Natural killer cell (primary cell): ENCODE measurements at places on chromosomes 3 and 15. TPM values are rescaled to one million over a fixed set of nuclear protein-coding genes. Genes with fewer than 3 reads are reported as not detected.

The TIMMDC1 gene
- 34.1 TPM for total RNA-seq

DNA sequence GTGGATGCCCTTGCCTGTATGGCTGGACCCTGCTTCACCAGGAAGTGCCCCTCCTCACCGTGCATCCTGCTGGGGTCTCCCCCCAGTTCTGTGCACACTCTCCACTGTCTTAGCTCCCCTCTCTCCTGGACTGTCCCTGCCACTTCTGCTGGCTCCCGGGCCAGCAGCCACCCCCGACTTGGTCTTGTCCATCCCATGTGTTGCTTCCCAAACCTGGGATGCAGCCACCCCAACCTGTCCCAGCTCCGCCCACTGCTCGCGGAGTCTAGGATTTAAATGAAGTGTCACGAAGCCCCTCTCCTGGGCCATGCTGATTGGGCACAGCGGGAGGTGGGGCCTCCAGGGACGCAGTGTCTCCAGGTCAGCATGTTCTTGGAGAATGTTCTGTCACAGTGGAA, 48.5 kb downstream of the PLXNA1 start:
- H3K27me3 ChIP-seq = no peaks in the 10 kb centered on the region
- no peaks in the 10 kb centered on the region for H3K4me1 ChIP-seq
- no peak overlapping the region for H3K4me3 ChIP-seq
- H3K27ac ChIP-seq = no peak overlapping the region
- H3K36me3 ChIP-seq = no peaks in the 10 kb centered on the region

DNA sequence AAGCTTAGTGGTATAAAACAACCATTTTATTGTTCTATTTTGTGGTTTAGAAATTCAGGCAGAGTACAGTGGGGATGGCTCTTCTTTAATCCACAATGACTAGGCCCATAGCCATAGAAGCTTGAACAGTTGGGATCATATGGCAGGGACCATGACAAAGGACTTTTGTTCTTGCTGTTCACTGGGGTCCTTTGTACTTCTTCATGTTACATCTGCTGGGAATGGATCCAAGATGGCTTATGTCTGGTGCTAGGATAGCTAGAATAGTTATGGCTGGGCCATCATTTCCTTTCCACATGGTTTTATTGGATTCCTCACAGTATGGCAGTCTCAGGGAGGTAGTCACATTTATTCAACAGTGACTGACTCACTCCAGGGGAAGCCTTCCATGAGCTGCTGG, 427.9 kb upstream of the AGTR1 start:
- no peaks in the 10 kb centered on the region for H3K4me1 ChIP-seq
- H3K4me3 ChIP-seq = no peak overlapping the region
- H3K36me3 ChIP-seq = no peaks in the 10 kb centered on the region
- H3K27me3 ChIP-seq = no peaks in the 10 kb centered on the region

The LRRC34 gene
- 1.0 TPM for total RNA-seq

The SNTN gene
- not detected for total RNA-seq

DNA sequence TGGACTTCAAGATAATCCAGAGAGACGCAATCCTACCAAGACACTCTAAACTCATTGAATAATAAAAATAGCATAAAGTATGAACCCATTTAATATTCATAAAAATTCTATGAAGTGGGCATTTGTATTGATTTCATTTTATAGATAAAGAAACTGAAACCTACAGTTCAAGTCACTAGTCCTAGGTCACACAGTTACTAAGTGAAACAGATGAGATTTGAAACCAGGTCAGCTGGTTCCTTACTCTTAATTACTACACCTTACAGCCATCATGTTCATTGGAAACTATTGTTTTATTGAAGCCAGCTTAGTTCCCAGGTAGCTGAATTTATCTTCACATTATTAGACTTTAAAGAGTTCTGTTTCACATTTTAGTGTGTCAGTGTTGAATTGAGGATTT, 158.7 kb downstream of the EPHA3 start:
- no peak for DNase-seq
- H3K27me3 ChIP-seq = no peaks in the 10 kb centered on the region
- no peaks in the 10 kb centered on the region for H3K36me3 ChIP-seq
- H3K4me3 ChIP-seq = no peak overlapping the region

The MCF2L2 gene
- total RNA-seq = 2.7 TPM

GRCh38 chr15:92583096-92584034, 72.2 kb downstream of the FAM174B start:
- no peak for DNase-seq
- no peaks in the 10 kb centered on the region for H3K27me3 ChIP-seq
- no peaks in the 10 kb centered on the region for H3K4me1 ChIP-seq
- H3K27ac ChIP-seq = no peak overlapping the region
- H3K36me3 ChIP-seq = no peaks in the 10 kb centered on the region
- no peak overlapping the region for H3K4me3 ChIP-seq

DNA sequence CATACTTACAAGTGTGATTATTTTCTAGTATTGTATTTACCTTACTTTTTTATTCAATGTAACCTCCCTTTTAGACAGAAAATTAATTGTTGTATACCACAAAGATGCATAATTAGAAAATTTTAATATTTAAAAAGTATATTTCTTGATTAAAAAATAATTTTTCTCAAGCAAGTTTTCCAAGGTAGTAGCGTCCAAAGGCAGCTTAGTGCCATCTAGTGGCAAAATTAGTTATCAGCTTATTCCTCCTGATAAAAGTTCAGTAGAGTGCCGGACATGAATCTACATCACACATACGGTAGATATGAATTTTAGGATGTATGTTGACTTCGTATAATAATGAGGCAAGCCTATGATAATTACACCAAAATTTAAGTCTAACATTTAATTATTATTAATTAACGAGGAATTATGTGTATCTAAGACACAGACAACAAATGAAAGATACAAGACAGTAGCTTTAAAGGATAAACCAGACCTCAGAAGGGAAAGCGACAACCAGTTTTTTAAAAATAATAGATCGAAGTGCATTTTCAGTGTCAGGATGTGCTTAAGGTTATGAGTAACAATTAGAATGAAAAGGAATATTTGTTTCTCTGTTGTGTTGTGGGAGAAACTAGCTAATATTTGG, 405.9 kb downstream of the ROBO1 start:
- H3K4me1 ChIP-seq = no peaks in the 10 kb centered on the region
- no peak overlapping the region for H3K4me3 ChIP-seq
- no peaks in the 10 kb centered on the region for H3K36me3 ChIP-seq
- no peaks in the 10 kb centered on the region for H3K27me3 ChIP-seq
- no peak for DNase-seq
